Activated CD4-positive, alpha-beta T cell treated with anti-CD3 and anti-CD28 coated beads for 1 hour (primary cell): ENCODE measurements at places on chromosomes 4 and X.

DNA sequence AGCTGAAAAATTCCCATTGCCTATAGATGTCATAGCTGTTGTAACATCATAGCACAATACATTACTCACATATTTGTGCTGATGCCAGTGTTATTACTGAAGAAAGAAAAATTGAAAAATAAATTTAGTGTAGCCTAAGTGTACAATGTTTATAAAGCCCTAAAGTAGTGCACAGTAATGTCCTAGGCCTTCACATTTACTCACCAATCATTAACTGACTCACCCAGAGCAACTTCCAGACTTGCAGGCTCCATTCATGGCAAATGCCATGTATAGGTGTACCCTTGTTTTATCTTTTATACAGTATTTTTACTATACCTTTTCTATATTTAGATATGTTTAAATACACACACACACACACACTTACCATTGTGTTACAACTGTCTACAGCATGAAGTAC, 265.4 kb upstream of the MAGEB18 start:
- DNase-seq = no peak

DNA sequence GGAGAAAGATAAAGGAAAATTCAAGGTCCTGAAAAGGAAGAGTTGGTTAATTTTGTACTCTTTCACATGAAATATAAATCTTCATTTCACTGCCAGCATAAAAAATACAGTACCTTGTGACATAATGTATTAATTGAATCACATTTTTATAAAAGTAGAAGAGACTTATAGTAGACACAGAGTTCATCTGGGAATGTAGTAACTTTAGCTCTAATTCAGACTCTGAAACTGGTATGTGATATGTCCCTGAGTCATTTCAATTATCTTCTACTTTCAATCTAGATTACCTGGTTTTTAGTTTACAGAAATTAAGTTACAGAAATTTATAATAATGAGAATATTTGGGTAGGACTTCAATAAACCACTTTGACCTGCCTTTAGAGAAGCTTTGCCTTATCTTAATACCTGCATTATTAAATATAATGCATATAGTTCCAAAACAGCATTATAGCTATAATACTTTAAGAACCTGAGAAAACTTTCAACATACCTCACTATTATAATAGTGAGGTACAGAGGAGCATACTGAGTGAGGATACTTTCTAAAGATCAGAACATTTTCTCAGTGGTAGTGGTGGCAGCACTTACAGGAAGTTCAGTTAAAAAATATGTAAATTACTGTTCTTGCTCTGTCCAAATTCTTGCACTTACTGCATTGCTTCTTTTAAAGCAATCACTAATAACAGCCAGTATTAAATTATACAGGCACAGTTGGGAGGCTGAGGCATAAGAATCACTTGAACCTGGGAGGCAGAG, 11.2 kb downstream of the NEK1 start:
- no peak for DNase-seq

DNA sequence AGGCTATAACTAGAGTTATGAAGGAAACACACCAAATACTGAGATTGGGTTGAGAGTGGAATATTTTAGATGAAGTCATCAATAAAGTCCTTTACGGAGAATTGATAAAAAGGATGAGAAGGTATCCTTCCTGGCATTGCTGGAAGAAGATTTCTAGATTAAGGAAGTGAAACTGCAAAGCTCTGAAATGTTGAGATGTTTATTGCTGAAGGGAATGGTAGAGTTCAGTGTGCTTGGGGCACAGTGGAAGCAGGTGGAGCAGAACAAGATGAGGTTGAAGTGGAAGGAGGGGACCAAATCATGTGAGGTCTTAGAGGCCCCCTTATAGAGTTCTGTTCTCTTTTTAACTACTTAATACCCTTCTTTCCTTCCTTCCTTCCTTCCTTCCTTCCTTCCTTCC, 848.5 kb downstream of the RAB28 start:
- no peak for DNase-seq

- no peak for DNase-seq
Observed at GRCh38 chrX:51931566-51932150, 38.2 kb downstream of the MAGED1 start.

- no peak for DNase-seq
Observed at GRCh38 chr4:83436680-83437079, 18.9 kb downstream of the HELQ start.

DNA sequence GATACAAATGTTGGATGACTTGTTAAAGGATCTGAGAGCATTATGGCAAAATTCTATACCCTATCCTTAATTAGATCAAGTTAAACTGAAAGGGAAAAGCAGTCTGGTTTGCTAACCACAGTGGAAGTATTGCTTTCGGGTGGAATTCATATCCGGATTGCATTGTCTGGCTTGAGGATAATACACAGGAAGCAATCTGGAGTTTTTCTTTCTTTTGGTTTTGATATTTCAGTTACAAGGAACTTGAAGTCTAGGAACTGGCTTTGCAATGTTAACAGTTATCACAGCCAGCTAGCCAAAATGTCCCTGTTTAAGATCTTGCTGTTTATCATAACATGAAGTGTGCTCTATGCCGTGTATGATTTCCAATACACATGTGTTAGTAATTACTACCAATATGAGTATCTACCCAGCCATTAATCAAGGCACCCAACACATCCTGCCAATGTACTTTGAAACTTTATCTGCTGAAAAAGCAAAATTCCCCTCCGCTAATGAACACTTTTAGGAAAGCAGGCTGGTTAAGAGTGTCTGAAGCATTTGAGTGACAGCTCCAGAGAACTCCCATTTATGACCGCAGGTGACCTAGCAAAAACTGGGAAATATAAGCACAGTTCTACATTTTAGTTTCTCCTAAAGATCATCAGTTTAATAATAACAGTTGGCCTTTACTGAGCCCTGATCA, 146.4 kb downstream of the PALLD start:
- no peak for DNase-seq

DNA sequence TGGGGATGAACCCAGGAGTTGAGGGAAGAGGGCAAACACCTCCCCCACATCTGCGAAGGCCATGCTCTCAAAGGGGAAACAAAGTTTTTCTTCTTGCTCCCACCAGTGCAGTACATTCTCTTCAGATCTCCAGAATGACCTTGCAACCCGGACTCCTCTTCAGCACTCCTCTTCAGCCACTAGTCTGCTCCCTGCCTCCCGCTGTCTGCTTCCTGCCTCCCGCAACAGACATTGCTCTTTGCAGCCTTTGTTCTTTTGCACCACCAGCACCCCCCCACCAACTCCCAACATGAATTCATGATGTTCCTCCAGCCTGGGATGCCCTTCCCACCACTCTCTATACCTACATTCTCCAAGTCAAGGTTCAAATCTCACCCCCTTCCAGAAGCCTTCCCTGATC, 32.1 kb downstream of the UTP14A start:
- DNase-seq = no peak
